ENCODE measurements at places on chromosomes 11 and 22. TPM values are rescaled to one million over a fixed set of nuclear protein-coding genes. Genes with fewer than 3 reads are reported as not detected.

Gene OR51E2
- total RNA-seq, result under 0.01 TPM

Gene OSBP
- 33.8 TPM for total RNA-seq

Gene SYTL2
- 4.9 TPM for total RNA-seq

Gene SLC17A6
- 11.8 TPM for total RNA-seq

Gene MLC1
- total RNA-seq, result 17.9 TPM

DNA sequence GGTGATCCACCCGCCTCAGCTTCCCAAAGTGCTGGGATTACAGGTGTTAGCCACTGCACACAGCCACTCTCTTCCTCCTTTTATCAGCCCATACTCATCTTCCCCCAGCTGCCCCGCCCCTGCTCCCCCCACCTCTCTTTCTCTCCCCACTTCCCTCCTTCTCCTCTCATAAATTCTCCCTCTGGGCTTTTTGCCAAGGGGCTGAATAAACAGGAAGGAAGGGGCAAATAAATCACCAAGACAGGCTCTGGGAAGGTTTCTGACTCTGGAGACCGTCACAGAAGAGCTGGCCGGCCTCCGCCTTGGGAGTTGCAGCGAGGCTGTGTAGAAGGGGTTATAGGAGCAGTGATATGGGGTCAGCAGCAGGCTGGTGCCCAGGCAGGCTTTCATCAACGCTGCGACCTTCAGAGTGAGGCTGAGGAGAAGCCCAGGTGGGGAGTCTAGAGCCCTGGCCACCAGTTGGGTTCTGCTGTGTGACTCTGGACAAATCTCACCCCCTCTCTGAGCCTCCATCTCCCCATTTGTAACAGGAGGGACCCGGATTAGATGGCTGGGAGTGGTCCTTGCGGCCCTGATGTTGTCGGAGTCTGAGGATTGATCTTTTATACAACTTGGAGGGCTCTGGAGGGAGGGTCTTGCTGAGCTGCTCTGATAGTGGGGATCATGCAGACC, 62.6 kb upstream of the RASD2 start:
- no peak for DNase-seq

GRCh38 chr11:14288189-14288935, 70.6 kb downstream of the RRAS2 start:
- DNase-seq, result no peak

GRCh38 chr22:41940832-41941765, 5.9 kb downstream of the CENPM start:
- DNase-seq, result peak; percentile 86

DNA sequence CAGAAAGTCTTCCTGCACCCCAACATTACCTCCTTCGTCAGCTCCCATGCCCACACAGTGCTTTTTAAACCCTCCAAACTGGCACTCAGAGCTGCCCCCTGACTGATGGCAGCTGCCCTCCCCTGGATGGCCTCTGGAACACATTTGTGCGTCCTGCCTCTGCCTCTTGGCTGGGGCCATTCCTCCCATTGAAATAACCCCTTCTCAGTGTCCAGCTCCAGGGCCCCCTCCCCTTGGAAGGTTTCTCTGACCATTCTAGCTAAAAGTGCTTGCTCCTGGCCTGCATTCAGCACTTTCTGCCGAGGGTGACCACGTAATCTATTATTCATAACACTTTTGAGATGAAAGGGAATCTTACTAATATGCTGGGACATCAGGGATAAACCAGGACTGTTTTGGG, 130.0 kb downstream of the PARVA start:
- no peak for DNase-seq

GRCh38 chr22:47549741-47550340, 787.4 kb downstream of the TBC1D22A start:
- DNase-seq, result no peak

DNA sequence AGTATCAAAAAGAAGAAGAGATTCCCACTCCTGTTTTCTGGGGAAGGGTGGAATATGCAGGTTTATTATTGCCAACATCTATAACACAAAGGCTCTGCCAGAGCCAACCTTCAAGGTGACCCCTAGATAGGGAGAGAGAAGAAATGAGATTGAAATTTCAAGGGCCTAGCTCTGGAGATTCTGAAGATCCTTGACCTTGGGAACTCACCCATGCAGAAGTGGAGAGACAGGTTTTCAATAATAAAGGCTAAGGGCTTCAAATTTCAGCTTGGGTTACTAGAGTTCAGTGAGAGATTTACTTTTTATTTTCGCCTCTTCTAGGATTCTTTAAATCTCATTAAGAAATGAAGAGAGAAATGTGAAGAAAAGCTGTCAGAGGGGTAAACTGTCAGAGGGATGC, 98.4 kb downstream of the CD44 start:
- DNase-seq, result no peak

DNA sequence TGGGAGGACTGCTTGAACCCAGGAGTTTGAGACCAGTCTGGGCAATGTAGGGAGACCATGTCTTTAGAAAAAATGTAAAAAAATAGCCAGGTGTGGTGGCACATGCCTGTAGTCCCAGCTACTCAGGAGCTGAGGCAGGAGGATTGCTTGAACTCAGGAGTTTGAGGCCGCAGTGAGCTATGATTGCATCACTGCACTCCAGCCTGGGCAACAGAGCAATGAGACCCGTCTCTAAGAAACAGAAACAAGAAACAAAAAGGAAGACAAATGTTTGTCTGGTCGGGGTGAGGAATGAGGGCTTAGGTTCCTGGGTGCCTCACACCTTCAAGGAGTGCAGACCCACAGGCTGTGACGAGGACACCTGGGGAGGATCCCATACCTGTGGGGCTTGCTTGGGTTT, 191.9 kb downstream of the CEP164 start:
- no peak for DNase-seq

DNA sequence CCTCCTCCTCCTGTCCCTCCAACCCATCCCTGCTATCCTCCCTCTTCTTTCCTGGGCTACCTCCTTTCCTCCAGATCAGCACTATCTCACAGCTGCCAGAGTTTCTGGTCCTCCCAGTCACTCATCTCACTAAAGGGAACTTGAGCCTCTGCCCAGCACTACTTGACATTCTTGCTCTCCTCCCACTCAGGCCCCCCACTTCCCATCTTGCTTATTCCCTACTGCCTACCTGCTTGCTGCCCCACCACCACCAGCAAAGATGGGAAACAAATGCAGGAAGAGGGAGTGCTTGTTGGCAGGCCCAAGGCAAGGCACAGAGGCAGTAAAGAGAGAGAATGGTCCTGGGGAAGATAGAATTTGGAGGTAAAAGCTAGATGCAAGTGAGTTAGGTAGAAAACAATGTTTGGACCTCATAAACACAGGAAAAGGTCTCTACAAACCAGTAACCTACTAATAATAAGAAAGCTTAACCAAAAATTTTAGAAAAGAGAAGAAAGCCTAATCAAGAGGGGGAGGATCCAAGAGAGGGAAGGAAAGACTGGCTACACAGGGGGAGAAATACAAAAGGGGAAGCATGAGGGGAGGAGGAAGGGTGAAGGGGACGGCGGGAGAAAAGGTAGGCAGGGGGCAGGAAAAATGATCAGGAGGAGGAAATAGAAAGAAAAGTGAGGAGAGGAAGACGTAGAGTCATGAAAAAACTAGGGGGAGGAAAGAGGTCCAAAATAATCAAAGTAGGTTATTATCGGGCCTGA, 63.6 kb downstream of the PAK1 start:
- no peak for DNase-seq

GRCh38 chr11:73259406-73260126, 12.6 kb upstream of the P2RY6 start:
- DNase-seq, result no peak

DNA sequence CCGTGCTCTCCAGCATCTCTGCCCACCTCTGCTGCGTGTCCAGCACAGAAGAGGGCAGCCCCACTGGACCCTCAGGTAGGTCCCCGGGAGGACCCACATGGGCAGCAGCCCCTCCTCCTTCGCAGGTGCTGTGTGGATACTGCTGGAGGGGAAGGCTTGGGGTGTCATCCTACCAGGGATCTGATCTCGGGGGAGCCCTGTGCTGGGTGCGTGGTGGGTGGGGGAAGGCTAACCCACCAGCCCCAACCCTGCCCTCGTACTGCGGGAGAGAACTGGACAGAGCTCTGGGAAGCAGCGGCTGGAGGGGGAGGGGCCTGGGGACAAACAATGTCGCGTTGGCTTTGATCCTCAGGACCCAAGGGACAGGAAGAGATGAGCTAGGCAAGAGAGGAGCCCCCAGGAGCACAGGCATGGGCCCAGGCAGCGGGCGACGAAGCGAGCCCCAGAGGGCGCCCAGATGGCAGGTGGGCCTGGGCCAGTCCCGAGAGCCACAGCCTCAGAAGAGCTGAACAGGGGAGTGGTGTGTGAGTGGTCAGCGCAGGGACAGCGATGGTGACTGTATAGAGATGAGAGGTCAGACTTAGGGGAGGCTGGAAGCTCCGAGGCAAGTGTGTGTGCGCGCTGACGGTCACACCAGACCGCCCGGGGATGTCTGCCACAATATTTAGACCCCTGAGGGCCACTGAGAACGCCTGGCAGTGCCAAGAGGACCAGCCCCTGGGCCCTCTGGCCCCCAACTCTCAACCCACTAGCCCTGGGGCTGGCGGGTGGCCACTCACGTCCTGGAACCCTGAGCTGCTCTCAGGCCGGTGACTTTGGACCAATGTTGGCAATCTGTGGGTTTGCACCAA, 1.4 kb upstream of the PIM3 start:
- DNase-seq, result no peak

- DNase-seq, result peak; percentile 44
Measured at GRCh38 chr11:87290304-87290922, 252.7 kb downstream of the TMEM135 start.

- DNase-seq, result no peak
Measured at GRCh38 chr11:120425527-120425926, 86.0 kb upstream of the GRIK4 start.

- DNase-seq, result no peak
Measured at GRCh38 chr11:9765320-9766101, 101.6 kb downstream of the SWAP70 start.

DNA sequence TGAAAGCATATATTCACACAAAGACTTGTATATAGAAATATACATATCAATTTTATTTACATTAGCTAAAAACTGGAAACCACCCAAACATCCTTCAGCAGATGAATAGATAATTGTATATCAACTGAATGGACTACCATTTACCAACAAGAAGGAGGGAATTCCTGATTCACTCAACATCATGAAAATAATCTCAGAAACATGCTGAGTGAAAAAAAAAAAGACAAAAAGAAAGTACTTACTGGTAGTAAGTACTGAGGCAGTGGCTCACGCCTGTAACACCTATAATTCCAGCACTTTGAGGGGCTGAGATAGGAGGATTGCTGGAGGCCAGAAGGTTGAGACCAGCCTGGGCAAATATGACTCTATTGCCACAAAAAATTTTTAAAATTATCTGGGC, 7.4 kb upstream of the IPO7 start:
- DNase-seq, result no peak

DNA sequence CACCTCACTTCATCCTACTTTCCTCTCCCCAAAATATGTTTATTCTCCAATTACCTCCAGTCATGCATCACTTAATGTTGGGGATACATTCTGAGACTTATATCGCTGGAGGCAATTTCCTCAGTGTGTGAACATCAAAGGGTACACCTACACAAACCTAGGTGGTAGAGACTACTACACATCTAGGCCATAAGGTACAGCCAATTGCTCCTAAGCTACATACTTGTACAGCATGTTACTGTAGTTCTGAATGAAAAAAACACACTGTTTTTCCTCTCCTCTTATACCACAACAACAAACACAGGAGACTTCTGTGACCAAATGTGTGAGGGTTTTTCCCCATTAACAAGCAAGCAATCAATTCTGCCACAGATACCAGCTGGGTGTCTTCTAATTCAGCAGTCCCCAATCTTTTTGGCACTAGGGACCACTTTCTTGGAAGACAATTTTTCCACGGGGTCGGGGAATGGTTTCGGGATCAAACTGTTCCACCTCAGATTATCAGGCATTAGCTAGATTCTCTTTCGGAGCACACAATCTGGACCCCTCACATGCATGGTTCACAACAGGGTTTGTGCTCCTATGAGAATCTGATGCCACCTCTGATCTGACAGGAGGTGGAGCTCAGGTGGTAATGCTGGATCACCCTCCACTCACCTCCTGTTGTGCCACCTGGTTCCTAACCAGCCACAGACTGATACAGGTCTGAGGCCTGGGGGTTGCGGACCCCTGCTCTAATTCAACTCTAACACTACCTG, 5.2 kb downstream of the KLHL22 start:
- DNase-seq, result no peak

DNA sequence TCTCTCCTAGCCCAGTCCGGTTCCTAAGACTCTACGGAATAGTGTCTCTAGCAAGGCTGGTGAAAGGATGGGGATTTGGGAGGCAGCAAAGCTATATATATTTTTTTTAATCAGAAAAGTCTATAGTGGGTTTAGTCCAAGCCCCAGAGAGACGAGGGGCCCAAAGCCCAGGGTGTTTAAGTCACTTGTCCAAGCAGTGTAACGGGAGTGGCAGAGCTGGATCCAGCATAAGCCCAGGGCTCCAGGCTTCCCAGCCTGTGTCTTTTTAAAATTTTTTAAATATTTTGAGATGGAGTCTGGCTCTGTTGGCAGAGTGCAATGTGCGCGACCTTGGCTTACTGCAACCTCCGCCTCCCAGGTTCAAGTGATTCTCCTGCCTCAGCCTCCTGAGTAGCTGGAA, 6.8 kb downstream of the GRIK4 start:
- no peak for DNase-seq

DNA sequence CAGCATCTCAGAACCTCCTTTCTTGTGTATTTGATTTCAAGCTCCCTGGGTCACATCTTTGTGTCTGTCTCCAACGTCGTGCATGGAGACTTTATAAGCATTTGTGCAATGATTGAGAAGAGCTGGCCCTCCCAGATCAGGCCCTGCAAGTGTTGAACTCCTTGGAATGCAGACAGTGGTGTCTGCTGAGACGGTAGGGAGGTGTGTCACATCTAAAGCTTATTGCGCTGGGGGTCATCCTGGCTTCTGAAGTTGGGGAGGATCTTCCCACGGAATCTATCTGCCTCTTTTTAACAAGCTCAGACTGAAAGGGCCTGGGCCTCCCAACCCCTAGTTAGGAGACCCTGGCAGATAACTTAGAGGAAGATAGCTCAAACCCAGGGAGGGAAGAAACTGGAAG, 6.7 kb downstream of the APLNR start:
- DNase-seq, result no peak

- no peak for DNase-seq
Measured at GRCh38 chr22:26196657-26197056, 27.4 kb downstream of the SEZ6L start.

GRCh38 chr11:109696191-109696897, 274.4 kb downstream of the C11orf87 start:
- DNase-seq, result no peak

- DNase-seq, result no peak
Measured at GRCh38 chr11:78331711-78332110, 85.9 kb downstream of the GAB2 start.

DNA sequence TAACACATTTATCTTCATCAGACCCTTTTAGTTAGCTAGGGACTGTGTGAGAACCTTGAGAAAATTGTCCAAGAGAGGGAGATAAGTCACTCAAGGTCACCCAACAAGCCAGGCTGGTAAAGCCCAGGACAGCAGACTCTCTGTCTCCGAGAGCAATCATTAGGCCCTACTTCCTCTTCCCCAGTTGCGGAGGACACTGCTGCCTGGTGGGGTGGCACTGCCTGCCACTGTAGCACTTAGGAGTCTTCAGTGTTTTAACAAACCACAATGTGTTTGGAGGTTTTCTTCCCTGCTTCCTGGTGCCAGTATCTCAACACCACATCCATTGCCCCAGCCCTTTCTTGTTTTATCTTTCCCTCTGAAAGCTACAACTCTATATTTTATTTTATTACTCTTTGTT, 132.1 kb upstream of the LDLRAD3 start:
- DNase-seq, result no peak
